ENCODE measurements at places on chromosomes 13 and 19.

- DNase-seq = no peak
Observed at GRCh38 chr13:58876473-58876872, 1244.9 kb downstream of the PCDH17 start.

DNA sequence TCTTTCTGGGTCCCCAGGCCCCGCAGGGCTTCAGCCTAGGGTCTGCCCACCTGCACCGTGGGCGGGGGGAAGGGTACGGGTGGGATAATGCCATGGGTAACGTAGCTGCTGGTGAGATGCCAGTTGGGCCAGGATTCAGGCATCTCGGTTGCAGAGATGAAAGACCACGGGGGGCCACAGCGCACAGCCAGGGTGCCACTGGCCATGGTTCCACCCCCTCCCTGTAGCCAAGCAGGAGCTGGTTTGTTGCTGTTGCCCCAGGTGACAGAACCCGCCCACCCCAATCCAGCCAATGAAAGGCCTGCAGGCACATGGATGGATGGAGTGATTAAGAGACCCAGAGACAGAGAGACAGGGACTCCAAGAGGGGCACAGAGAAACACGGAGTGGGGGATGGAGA lies 1.0 kb upstream of the CGB7 start:
- DNase-seq = no peak

GRCh38 chr13:22218797-22219196 lies 547.9 kb downstream of the FGF9 start:
- no peak for DNase-seq

DNA sequence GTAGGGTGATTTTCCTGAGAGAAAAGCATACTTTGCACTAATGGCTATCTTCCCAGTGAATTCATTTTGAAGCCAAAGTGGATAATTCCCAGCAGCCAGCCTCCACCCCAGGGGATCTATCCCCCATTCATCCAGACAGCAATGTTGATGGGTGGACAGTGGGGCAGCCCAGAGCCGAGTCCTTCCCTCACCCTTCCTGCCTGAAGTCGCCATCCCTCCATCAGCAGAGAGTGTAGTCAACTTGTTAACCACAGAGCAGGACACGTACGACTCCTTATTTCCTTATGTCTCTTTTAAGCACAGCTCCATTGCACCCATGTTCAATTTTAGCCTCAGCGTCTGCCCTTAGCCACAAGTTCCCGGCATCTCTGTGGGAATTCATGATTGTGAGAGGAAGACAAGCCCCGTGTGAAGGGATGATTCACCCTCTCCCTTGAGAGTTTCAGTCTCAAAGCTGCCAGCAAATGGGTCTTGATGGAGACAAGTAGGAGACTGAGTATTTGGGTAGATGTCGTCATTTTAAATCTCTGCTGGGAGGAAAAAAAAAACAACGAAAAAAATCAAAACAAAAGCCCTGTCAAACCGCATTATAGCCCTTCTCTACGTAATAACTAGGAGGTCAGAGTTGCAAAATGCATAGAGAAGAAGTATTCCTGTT lies 58.3 kb upstream of the MEDAG start:
- DNase-seq = no peak

- no peak for DNase-seq
Observed at GRCh38 chr13:23572836-23573235, 2.6 kb downstream of the TNFRSF19 start.

DNA sequence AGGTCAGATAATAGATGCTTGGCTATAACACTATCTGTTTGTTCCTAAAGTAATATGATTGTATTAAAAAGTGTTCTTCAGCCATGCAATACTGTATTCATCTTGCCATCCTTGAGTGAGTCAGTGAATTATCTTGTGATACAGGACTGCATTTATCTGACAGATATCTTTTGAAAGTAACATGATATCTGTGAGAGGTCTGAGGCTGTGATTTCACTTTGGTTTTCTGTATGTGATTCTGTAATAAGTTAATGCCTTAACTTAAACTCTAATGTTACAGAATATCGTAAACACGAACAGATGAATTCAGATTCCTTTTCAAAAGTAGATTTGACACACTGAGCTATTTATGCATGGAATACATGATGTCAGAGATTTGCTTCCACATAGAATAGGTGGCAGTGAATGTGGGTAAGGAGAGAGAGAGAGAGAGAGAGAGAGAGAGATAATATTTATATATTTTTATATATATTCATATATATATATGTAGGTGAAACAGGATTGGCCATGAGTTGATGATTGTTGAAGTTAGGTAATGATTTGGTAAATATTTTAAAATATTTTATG lies 97.9 kb upstream of the RNF113B start:
- peak; percentile 42 for DNase-seq

GRCh38 chr13:113373811-113374485 lies 10.0 kb upstream of the GRTP1 start:
- DNase-seq = no peak
